Regular cardiac myocyte (primary cell): ENCODE measurements at places on chromosomes 4 and X. TPM values are rescaled to one million over a fixed set of nuclear protein-coding genes. Genes with fewer than 3 reads are reported as not detected.

The DMRTC1 gene
- total RNA-seq: not detected in 2 replicates

The WDR17 gene
- 0.58 and 1.7 TPM in 2 replicates for total RNA-seq

The ADH6 gene
- under 0.01 TPM in 1 of 2 replicates, not detected in the other for total RNA-seq

The CCKAR gene
- total RNA-seq: under 0.01 TPM in 1 of 2 replicates, not detected in the other

The LONRF3 gene
- total RNA-seq: 0.19 and 1.7 TPM in 2 replicates

The EGFL6 gene
- total RNA-seq: not detected in 2 replicates

The MSX1 gene
- total RNA-seq: 0.56 and 0.77 TPM in 2 replicates

The GALNTL6 gene
- total RNA-seq: under 0.01 TPM in 2 replicates

The GPR82 gene
- total RNA-seq: not detected in 2 replicates

The SPANXA1 gene
- total RNA-seq: not detected in 2 replicates

The RASSF6 gene
- total RNA-seq: under 0.01 TPM in 1 of 2 replicates, not detected in the other

The TMPRSS11B gene
- total RNA-seq: not detected in 2 replicates

The PAGE2B gene
- total RNA-seq: not detected in 2 replicates

The TCEAL2 gene
- total RNA-seq: 0.19 TPM in 1 of 2 replicates, not detected in the other

The MGARP gene
- total RNA-seq: 59.0 and 87.7 TPM in 2 replicates

The EPHA5 gene
- total RNA-seq: 5.4 and 7.1 TPM in 2 replicates

The RNF212 gene
- 0.77 and 1.7 TPM in 2 replicates for total RNA-seq

The CPE gene
- 33.5 and 294 TPM in 2 replicates for total RNA-seq

The ABCG2 gene
- total RNA-seq: 10.1 and 14.6 TPM in 2 replicates

The MID2 gene
- total RNA-seq: 7.7 and 22.3 TPM in 2 replicates

The EREG gene
- 4.2 and 6.1 TPM in 2 replicates for total RNA-seq

The VSIG4 gene
- not detected in 2 replicates for total RNA-seq

The AFP gene
- 0.38 and 0.85 TPM in 2 replicates for total RNA-seq

The GASK1B gene
- 33.0 and 81.7 TPM in 2 replicates for total RNA-seq

The DCAF8L1 gene
- not detected in 2 replicates for total RNA-seq
